ENCODE measurements at places on chromosomes 5 and 9.

GRCh38 chr9:35396560-35397215 is 93.2 kb upstream of the RUSC2 start:
- no peak for DNase-seq

DNA sequence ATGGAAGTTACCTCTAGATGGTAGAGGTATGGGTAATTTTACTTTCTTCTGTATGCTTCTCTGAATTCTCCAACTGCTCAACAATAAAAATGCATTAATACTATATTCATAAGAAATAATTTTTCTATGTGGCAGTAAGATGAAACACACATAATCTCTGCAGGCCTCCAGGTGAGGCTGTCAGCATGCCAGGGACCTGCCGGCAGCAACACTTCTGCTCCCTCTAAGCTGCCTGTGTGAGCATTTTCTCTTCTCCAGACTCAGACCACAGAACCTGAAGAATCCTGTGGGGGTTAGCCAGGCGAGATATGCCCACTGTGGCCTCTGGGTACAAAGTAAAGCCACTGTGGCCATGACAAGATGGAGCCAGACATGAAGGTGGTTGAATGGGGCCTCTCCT is 316.3 kb downstream of the EBF1 start:
- no peak for DNase-seq

DNA sequence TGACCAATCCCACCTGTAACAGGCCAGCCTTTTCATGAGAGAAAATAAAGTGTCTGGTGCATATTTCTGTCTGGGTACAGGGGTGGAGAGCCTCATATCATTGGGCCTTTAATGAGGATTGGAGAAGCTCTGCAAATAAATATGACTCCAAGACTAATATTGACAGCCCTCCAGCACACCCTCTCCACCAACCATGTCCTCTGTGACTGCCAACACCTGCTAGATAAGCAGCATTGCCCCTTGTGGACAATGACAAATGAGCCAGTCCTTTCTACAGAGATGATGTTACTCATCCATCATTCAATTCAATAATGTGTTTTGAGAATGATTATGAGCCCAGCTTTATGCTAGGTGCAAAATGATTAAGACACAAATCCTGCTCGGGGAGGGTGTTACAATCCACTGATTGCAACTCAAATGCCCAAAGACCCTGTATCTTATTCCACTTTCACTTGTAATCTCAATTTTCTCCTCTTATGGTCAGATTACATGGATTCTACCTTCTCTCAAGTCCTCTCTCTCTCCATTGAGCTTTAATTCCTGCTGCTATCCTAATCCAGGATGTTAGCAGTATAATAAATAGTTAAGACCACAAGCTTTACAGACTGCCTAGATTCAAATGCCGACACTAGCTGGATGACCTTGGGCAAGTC is 2.1 kb upstream of the GFRA3 start:
- DNase-seq: peak; percentile 44

DNA sequence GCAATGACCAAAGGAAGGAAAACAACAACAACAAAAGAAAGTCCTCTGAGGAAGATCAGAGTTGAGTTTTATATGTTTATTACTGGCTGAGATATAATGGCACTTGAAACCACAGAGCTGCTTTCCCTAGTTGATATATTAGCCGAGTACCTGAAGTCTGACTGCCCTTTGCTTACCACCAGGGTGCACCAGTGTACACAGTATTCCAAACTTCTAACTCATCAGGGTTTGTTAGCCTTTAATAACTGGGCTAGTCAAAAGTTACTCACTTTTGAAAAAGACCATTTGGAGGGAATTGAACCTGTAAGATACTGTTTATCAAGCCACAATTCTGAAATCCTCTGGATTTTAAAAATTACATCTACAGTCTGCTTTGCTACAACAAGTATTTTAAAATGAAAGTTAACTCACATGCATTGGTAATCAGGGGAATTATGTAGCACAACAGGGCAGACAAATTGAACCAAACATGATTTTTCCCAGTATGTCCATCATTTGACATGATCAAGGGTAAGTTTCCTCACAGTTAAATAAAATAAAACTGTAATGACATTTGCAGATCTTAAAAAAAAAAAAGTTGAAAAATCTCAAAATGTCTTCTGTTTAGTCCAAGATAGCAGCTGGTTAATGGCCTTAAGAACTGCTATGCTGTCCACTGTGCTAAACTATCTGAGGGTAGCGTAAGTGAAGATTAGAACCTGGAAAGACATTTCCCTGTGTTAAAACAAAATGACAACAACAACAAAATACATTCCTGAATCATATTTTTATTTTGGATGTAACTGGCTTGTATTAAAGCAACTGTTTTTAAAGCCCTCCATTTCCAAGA is 57.3 kb upstream of the C6 start:
- DNase-seq: peak; percentile 44

DNA sequence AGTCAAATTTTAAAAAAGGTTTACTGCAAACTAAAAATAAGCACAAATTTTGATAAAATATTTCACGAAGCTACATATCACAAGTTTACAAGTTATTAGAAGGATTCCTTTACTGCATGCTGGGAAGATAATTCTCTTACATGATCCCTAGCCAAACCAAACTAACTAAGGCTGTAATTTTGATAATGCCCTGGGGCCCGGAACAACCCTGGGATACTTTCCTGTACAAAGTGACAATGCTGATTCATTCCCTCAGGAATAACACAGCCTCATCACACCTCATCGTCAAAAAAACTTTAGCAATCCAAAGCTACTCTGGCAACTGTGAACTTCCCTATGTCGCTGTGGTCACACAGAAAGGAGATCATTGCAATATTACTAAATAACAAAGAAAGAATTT is 402.9 kb downstream of the RAB3C start:
- no peak for DNase-seq
